Pancreas (tissue), 10 donors: ENCODE measurements at places on chromosomes 3 and 15. TPM values are rescaled to one million over a fixed set of nuclear protein-coding genes. Genes with fewer than 3 reads are reported as not detected.

The AHSG gene
- not detected for polyA plus RNA-seq

The NLGN1 gene
- polyA plus RNA-seq, result 0.49 TPM

The MAP1A gene
- polyA plus RNA-seq, result 1.7 TPM

The ISG20 gene
- 11.0 TPM for polyA plus RNA-seq

The DUOX1 gene
- polyA plus RNA-seq, result 0.16 TPM

The QRICH1 gene
- polyA plus RNA-seq, result 27.8 TPM

The SOX14 gene
- not detected for polyA plus RNA-seq

The ACTR8 gene
- 12.5 TPM for polyA plus RNA-seq

The HHLA2 gene
- 0.54 TPM for polyA plus RNA-seq

The TGM5 gene
- not detected for polyA plus RNA-seq

The SYNPR gene
- polyA plus RNA-seq, result not detected

The SLC28A2 gene
- polyA plus RNA-seq, result not detected

The PLCL2 gene
- polyA plus RNA-seq, result 6.7 TPM

The FETUB gene
- not detected for polyA plus RNA-seq

The CNTN4 gene
- polyA plus RNA-seq, result 7.0 TPM

The PAK2 gene
- 9.8 TPM for polyA plus RNA-seq

The DOCK3 gene
- 0.57 TPM for polyA plus RNA-seq

The CFAP100 gene
- not detected for polyA plus RNA-seq

The TRAT1 gene
- not detected for polyA plus RNA-seq

The NECTIN3 gene
- 6.8 TPM for polyA plus RNA-seq

The AGBL1 gene
- polyA plus RNA-seq, result under 0.01 TPM

The CNTN3 gene
- 3.5 TPM for polyA plus RNA-seq

The ITIH1 gene
- polyA plus RNA-seq, result 1.1 TPM

The ZBED2 gene
- polyA plus RNA-seq, result not detected

The SLC38A3 gene
- 35.2 TPM for polyA plus RNA-seq

The RASL12 gene
- 2.8 TPM for polyA plus RNA-seq

The SUSD5 gene
- 0.54 TPM for polyA plus RNA-seq

The LACTB gene
- 6.0 TPM for polyA plus RNA-seq

The SLC12A1 gene
- polyA plus RNA-seq, result not detected

The PP2D1 gene
- not detected for polyA plus RNA-seq

The EIF4E3 gene
- polyA plus RNA-seq, result 4.1 TPM

The GOLGA8J gene
- 0.07 TPM for polyA plus RNA-seq

The GOLGA8O gene
- 1.7 TPM for polyA plus RNA-seq

The SPRED1 gene
- 2.5 TPM for polyA plus RNA-seq

The MAGI1 gene
- 19.7 TPM for polyA plus RNA-seq

The TP63 gene
- polyA plus RNA-seq, result 0.02 TPM

The MORC1 gene
- polyA plus RNA-seq, result not detected

The GOLGA8T gene
- 0.21 TPM for polyA plus RNA-seq

The RLBP1 gene
- not detected for polyA plus RNA-seq

The KCNAB1 gene
- 0.76 TPM for polyA plus RNA-seq

The ZNF502 gene
- polyA plus RNA-seq, result 5.2 TPM

The NEO1 gene
- polyA plus RNA-seq, result 13.5 TPM

The CCDC80 gene
- polyA plus RNA-seq, result 12.7 TPM

The IGSF10 gene
- 0.28 TPM for polyA plus RNA-seq

The CPNE9 gene
- 0.19 TPM for polyA plus RNA-seq

The WDR93 gene
- 0.92 TPM for polyA plus RNA-seq

The SLC22A13 gene
- polyA plus RNA-seq, result 0.05 TPM

The PSTPIP1 gene
- polyA plus RNA-seq, result 6.2 TPM

The CTSH gene
- 88.5 TPM for polyA plus RNA-seq

The CYP1A2 gene
- polyA plus RNA-seq, result not detected

The RSL24D1 gene
- polyA plus RNA-seq, result 37.5 TPM

The PPP2R3A gene
- 1.3 TPM for polyA plus RNA-seq

The CASR gene
- 6.9 TPM for polyA plus RNA-seq

The P2RY13 gene
- 0.12 TPM for polyA plus RNA-seq

The NTRK3 gene
- 1.1 TPM for polyA plus RNA-seq

The HRG gene
- polyA plus RNA-seq, result not detected

The TMEM89 gene
- not detected for polyA plus RNA-seq
